ENCODE measurements at places on chromosomes 4 and X.
A peak's percentile ranks its signal among the peaks of the same experiment; 100 is the strongest.

DNA sequence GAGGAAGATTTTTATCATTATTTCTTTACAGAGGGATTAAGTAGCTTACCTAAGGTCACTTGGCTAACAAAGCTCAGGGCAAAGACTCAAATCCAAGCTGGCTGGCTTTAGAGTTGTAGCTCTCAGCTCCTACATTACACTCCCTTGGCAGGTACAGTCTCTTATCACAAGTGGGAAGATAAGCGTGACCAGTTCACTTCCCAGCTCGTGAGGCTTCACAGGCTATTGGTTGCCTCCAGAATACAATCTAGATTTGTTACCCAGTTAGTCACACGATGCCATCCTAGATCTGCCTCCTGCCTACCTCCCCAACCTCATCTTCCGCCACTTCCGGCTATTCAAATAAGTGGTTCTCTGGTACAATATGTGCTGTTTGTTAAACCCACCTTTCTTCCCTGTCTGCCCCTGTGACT lies 3.7 kb downstream of the MMRN1 start:
- DNase-seq = no peak

GRCh38 chr4:173448608-173449379 lies 49.9 kb upstream of the SCRG1 start:
- no peak for DNase-seq

- DNase-seq = no peak
Observed at GRCh38 chrX:39214387-39215126, 413.3 kb downstream of the MID1IP1 start.

DNA sequence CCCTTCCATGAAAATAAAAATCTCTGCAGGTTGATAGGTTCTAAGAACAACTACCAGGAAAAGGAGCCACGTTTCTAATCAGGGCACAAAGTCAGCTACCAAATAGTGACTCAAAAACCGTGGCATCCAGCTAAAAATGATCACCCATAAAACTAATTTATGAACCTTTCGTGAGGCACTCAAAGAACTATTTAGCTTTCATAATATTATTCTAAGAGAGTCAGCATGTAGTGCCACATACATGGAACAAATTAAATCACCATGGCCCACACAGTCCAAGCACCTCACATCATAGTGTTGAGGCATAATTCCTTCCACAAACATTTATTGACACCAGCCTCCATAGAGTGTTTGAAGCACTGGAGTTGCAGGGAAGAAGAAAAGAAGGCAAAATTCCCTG lies 252.0 kb upstream of the PPARGC1A start:
- DNase-seq = no peak

- peak; percentile 78 for DNase-seq
Observed at GRCh38 chrX:110418316-110419235, 59.9 kb downstream of the RTL9 start.

- DNase-seq = no peak
Observed at GRCh38 chr4:87853108-87853507, 20.3 kb downstream of the MEPE start.

Measured in NCI-H1436 (cell line).